ENCODE measurements at places on chromosomes 4 and X.

DNA sequence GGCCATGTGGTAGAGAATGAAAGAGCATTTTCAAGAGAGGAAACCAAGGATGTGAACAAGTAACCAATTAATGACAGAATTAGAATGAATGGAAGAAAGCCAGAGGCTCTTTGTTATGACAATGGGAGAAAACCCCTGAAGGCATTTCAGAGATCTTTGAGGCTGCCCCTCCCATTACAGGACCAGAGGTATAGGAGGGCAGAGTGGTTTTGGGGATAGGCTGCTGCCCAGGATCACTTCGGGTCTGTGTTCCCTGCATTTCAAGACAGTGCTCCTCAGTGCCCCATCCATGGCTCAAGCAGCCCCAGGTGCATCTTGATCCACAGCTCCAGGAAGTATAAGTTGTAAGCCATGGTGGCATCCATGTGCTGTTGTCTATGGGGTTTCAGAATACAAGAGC lies 124.0 kb upstream of the HPF1 start:
- no peak for DNase-seq

GRCh38 chrX:18992829-18993228 lies 8.9 kb upstream of the PHKA2 start:
- DNase-seq = no peak

DNA sequence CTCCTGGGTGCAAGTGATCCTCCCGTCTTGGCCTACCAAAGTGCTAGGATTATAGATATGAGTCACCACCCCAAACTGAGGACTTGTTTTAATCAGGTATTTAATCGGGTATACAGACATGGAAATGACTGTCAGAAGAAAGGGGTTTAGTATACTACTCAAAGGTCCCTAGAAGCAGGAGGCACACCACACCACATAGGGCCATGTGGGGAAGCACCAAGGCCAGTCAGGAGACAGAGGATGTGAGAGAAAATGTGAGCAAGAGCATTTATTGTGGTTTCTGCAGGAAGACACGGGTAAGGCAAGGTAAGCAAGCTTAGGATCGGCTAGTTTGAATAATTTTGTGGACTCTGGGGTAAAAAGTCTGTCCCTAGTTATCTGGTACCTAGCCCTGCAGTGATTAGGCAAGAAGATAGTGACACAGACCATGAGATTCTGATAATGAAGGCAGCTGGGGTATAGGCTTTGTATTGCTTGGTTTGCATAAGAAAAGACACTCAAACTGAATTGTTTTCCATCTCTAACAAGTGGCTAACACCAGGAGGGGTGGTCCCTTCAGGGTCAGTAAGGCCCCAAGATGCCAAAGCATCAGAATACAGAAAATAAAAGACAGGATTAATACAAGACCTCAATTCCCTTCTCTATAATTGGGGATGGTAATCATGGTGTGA lies 408.8 kb upstream of the F9 start:
- DNase-seq = no peak

- DNase-seq = no peak
These were observed 54.3 kb downstream of the NRK start for GRCh38 chrX:105876658-105877057.

- no peak for DNase-seq
These were observed 92.4 kb downstream of the PHOX2B start for GRCh38 chr4:41656106-41656505.

- DNase-seq = no peak
These were observed 175.0 kb downstream of the PPP3CA start for GRCh38 chr4:101172369-101172768.

GRCh38 chr4:105361053-105361452 lies 112.8 kb downstream of the PPA2 start:
- no peak for DNase-seq

DNA sequence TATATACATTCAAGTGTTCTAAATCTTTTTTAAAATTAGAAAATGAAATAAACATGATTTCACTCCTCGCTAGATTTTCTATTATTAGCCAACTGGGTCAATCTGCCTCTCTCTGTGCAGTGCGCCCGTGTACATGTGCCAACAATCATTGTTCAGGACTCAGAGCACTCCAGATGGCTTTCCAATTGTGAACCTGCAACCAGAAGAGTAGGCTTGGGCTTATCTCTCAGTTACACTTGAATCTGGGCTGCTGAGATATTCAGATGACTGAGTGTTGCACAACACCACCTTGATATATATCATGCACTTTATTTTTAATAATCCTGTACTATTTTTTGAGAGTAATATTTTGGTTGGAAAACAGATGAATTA lies 184.0 kb upstream of the FSTL5 start:
- no peak for DNase-seq

DNA sequence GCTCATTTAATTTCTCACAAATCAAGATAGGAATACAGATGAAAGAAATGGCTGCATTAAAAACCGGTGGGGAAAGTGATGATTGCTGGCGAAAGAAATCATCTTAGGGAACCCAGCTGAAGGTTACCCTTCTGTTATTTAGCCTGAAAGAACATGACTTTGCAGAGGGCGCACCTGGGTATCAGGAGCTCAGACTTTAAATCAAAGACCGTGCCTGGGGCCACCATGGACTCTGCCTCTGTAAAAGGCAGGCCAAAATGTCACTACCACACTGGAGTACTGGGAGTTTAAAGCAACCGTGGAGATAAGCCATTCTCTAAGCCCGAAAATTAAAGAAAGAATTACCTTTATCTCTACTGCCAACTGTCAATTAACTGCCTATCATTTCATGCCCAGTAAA lies 24.3 kb downstream of the GPC3 start:
- DNase-seq = no peak

DNA sequence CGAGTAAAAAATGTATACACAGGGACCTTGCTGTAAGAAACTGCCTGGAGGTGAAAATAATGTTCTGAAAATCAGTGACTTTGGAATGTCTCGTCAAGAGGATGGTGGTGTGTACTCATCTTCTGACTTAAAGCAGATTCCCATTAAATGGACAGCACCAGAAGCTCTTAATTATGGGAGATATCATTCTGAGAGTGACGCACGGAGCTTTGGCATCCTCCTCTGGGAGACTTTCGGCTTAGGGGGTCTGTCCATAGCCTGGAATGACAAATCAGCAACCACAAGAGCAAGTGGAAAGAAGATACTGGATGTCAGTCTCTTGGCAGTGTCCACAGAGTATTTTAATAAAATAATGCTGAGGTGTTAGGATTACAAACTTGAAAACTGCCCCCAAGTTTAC lies 129.4 kb downstream of the THOC2 start:
- no peak for DNase-seq

- peak; percentile 62 for DNase-seq
These were observed 122.4 kb upstream of the ACSL4 start for GRCh38 chrX:109855501-109855900.

GRCh38 chr4:98566361-98567008 lies 91.9 kb downstream of the TSPAN5 start:
- DNase-seq = no peak

GRCh38 chrX:39309018-39309635 lies 507.9 kb downstream of the MID1IP1 start:
- no peak for DNase-seq

DNA sequence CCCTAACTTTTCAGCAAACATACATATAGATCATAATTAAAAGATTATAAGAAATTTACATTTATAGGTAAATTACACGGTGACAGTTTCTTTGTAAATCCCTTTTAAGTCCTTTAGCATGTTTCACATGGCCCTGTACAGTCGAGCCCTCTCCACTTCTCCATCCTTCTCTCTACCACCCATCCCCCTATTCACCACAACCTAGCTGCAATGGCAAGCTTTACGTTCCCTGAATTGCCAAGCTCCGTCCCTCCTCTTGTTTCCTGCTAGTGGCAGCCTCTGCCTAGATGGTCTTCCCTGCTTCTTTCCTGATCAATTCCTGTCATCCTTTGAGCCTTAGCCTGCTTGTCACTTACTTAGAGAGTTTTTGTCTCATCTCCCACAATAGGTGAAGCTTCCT lies 116.2 kb downstream of the TMA16 start:
- no peak for DNase-seq

- no peak for DNase-seq
These were observed 42.3 kb downstream of the FBXO8 start for GRCh38 chr4:174241162-174241561.

GRCh38 chr4:159173886-159174285 lies 71.0 kb downstream of the RAPGEF2 start:
- DNase-seq = no peak

- DNase-seq = no peak
These were observed 1095.0 kb downstream of the FAT4 start for GRCh38 chr4:126409746-126410145.

GRCh38 chr4:184331268-184331995 lies 113.8 kb upstream of the ENPP6 start:
- no peak for DNase-seq

- DNase-seq = no peak
These were observed 16.4 kb downstream of the INTS6L start for GRCh38 chrX:135536877-135537276.

GRCh38 chrX:140447150-140447549 lies 57.7 kb downstream of the SOX3 start:
- DNase-seq = no peak

GRCh38 chr4:1979477-1980196 lies 29.1 kb downstream of the NELFA start:
- DNase-seq = no peak

DNA sequence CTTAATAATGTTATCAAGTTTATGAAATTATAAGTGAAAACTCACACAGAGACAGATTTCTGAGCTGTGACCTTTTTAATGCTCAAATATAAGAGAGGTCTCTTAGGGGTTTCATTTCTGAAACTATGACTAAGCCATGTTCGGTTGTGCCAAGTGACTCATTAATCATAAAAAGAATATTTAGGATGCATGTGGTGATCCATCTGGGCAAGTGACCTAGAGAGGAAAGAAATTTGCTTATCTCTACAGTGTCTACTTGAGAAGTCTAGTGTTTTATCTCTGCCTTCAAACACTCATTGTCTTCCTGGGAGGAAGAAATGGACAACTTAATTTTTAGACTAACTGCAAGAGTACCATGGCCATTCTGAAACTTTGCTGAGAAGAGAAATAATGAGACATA lies 545.3 kb upstream of the GRID2 start:
- peak; percentile 76 for DNase-seq

GRCh38 chr4:25308306-25308705 lies 4.3 kb upstream of the ZCCHC4 start:
- no peak for DNase-seq

DNA sequence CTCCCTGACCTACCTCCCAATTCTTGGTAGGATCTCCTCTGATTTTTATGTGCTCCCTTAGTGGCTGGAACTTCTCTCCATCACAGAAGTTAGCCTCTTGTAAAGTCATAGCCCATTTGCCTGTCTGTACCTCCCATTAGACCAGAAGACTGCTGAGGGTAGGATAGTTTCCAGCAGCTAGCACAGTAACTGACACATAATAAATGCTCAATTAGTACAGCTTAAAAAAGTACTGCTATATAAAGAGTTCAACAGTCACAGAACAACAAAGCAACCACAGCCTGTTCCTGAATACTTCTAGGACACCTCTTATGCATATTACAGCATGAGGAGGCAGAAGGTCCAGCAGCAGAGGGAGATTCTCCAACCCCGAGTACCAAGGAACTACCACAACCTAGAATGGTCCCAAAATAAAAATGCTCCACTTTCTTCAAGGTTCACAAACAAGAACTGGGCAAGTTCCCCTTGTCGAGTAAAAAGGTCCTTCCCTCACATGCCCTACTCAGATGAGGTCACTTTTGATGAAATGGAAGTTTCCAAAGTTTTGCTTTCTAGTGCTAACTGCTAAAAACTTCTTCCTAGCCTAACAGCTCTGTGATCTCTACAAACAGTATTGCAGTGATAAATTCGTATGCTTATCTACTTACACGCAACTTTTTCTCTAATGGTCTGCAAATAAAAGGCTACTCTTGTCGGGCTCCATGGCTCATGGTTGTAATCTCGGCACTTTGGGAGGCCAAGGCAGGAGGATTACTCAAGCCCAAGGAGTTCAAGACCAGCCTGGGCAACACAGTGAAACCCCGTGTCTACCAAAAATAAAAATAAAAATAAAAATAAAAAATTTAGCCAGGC lies 12.8 kb downstream of the MECP2 start:
- no peak for DNase-seq

- DNase-seq = no peak
These were observed 151.9 kb upstream of the RPS6KA3 start for GRCh38 chrX:20418379-20419150.

- DNase-seq = no peak
These were observed 169.9 kb upstream of the RBPJ start for GRCh38 chr4:26150948-26151347.

- peak; percentile 18 for DNase-seq
These were observed 60.9 kb downstream of the NPY5R start for GRCh38 chr4:163404580-163404979.

DNA sequence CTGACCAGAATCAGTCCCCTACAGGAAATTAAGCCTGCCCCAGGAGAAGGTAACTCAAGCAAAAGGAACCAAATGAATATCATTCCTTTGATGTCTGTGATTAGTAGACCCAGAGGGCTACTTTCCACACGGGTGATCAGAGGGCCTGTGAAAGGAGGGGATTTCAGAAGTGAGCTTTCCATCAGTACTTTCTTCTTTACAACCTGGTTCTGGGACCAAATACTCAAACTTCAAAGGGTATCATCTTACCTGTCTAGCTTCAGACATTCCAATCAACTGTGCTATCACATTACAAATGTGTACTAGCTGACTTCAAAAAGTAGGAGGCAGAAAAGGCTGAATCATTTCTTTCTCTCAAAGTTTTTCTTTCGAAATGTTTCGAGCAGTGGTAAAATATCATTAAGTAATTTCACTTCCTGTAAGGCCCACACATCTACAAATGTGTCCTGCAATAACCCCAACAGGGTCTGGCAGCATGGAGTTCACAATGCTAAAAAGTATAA lies 23.9 kb downstream of the ACSL4 start:
- DNase-seq = no peak

- DNase-seq = no peak
These were observed 13.5 kb downstream of the NSUN7 start for GRCh38 chr4:40763228-40763716.

GRCh38 chrX:55161581-55161980 lies 58.6 kb upstream of the PAGE5 start:
- DNase-seq = no peak

DNA sequence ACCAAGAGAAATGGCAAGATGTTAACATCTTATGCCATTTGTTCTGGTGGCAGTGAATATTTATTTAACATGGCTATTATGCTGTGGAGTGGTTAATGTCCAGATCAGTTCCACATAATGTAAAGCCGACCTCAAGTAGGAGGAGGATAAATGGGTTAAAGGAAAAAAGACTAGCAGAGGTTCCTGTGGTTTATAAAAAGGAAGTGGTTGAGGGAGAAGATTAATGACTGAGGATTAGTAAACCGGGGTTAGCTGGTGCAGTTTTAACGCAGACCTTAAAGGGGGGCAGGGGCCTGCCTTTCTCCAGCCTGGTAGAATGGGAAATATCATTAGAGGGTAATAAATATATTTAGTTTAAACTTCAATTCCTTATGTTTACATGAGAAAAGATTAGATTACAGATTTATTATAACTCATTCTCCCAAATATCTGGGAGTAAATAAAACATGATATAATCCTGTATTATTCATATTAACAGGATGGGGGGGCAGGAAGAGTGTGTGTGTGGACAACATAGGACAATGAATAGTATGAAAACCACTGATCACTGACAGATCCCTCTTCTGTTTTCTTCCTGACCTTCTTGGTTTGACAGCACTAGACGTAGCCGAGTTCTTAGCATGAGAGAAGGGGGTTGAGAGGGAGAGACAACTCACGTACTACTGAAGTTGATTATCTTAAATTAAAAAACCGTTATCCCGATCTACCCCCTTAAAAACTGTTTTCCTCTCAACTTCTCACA lies 124.1 kb upstream of the LIMCH1 start:
- DNase-seq = no peak

- no peak for DNase-seq
These were observed 203.5 kb downstream of the RBM46 start for GRCh38 chr4:154984616-154985015.

GRCh38 chrX:44906041-44906440 lies 33.1 kb downstream of the KDM6A start:
- no peak for DNase-seq

All from foreskin melanocyte (primary cell).